ENCODE measurements at places on chromosomes 7 and 10.
A peak's percentile ranks its signal among the peaks of the same experiment; 100 is the strongest.

- DNase-seq = no peak
Measured at GRCh38 chr10:58219875-58220274, 47.8 kb downstream of the IPMK start.

DNA sequence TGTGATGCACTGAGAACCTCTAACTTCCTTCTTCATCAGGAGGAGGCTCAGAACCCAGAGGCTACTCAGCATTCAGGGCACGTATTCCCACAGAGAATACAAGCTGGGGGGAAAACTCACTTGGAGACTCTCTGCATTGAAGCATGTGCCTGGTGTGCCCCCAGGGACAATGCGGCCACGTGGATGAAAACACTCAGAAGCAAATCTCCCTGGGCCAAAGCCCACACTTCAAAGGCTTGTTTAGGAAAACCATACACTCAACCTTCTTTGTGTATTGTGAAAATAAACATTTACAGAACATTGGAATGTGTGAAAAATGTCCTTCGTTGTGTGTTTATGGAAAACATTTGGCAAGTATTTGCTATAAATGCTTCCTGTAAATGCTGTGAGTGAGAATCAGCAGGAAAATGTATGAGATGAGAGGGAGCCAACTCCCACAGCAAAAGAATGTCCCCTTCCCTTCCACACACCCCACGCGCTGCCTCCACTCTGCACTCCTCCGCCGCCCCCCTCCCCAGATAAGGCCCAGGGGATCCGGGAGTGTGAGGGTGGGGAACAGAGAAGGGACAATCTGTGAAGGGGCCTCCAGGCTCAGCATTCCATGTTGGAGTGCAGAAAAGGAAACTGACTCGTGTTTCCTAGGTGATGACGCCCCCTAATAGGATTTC is 339.5 kb downstream of the ELMO1 start:
- DNase-seq = no peak

DNA sequence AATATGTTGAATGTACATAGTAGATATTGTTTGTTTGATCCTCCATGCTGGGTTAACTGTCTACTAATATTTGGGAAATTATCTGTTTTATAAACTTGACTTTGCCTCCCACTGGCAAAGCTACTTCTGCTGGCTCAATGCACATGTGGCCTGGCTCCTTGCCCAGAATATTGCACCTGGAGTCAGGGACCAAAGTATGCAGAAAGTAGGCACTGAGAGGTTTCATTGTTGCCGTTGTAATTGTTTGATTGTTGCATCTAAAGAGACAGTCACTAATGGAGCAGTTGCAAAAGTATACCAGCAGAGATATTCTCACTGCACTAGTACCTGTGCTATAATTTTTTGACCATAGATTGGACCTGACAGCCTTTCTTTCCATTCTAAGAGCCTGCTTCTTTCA is 137.8 kb upstream of the CNTNAP2 start:
- DNase-seq = no peak

- DNase-seq = no peak
Measured at GRCh38 chr10:33178026-33178755, 156.3 kb downstream of the NRP1 start.

GRCh38 chr10:75211007-75211691 is 553 bp downstream of the VDAC2 start:
- DNase-seq = peak; percentile 44

GRCh38 chr10:107914450-107915214 is 750.1 kb upstream of the SORCS1 start:
- DNase-seq = no peak

- DNase-seq = no peak
Measured at GRCh38 chr7:22361795-22362194, 4.8 kb upstream of the RAPGEF5 start.
